ENCODE measurements at places on chromosomes 12 and 14.

GRCh38 chr12:77619425-77619824 lies 211.3 kb upstream of the NAV3 start:
- DNase-seq, result no peak

- no peak for DNase-seq
These were observed 101.6 kb upstream of the PLEKHG7 start for GRCh38 chr12:92601176-92601575.

DNA sequence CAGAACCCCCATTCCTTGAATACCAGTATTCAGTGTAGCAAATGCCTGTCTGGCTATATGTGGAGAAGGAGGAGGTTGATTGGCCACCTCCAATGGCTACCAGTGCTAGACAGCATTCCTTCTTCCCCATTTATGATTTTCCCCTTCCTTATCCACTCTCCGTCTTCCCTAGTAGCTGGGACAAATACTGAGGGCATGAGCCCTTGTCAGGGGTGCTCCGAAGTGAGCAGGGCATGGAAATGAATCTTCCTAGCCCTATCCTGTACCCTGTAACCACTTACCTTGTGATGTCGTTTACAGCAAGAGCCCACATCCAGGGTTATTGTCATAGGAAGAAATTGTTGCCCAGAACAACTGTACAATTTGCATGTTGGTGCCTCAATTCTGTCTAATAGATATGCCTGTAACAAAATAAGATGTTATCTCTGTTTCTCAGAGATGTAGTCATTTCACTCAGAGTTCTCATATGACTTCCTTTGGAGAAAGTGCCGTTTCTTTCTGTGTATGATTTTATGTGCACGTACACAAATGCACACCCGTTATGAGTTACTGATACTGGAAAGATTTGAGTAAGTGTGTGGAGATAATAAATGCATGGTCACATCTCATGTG lies 423.7 kb downstream of the EGLN3 start:
- DNase-seq, result no peak

- no peak for DNase-seq
These were observed 57.6 kb downstream of the NCOR2 start for GRCh38 chr12:124509676-124510300.

GRCh38 chr12:103462675-103463074 lies 33.1 kb downstream of the C12orf42 start:
- no peak for DNase-seq
